ENCODE measurements at places on chromosomes 11 and 22.

DNA sequence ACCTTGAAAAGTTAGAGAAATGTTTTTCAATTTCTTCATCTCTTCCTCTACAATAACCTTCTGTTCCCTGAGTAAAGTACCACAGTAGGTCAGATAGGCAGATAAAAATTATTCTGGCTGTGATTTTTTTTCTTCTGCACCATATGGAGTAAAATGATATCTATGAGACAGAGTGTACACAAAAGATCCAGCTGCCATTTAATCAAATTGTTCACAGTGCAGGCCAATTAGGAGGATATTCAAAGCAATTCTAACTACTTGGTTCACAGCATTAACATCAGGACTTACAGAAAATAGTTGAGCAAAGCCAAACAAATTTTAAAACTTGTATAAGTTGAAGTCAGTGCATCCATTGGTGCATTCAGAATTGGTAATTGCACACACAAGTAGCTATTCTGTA, 147.9 kb upstream of the LUZP2 start:
- DNase-seq: no peak

DNA sequence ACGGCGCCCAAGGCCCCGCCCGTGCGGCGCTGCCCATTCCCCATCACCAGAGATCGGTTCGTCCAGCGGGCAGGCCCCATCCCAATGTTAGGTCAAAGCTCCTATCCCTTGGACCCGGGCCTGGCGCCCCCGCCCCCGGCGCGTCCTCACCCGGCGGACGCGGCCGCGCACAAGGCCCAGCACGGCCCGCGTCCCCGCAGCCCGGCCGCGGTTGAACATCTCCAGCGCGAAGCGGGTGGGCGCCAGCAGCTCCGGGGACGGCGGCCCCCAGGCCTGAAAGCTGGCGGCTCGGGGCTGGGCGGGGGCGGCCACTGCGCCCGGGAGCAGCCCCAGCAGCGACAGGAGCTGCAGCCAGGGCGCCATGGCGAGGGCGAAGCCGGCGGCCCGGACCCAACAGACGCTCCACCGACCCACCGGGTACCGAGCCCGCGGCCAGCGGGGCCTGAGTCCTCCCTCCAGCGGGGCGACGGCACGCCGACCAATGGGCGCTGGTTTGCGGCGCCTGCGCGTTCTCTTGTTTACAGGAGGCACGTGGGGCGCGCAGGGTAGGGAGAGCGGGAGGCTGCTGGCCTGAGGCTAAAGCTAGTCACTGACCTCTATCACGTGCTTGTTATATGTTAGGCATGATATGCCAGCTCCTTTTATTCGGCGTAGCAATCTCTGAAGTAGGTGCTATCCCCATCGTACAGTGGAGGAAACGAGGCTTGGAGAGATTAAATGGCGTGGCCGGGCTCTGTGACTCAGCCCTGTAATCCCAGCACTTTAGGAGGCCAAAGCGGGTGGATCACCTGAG, at the start of gene CTSF:
TSS of gene CTSF (minus strand) at position 483 of the 793 bp plus-strand sequence. CDS start at position 363, 120 bp downstream.
- DNase-seq: peak; percentile 86

- DNase-seq: no peak
Observed at GRCh38 chr22:49959782-49960158, 802 bp upstream of the PIM3 start.

DNA sequence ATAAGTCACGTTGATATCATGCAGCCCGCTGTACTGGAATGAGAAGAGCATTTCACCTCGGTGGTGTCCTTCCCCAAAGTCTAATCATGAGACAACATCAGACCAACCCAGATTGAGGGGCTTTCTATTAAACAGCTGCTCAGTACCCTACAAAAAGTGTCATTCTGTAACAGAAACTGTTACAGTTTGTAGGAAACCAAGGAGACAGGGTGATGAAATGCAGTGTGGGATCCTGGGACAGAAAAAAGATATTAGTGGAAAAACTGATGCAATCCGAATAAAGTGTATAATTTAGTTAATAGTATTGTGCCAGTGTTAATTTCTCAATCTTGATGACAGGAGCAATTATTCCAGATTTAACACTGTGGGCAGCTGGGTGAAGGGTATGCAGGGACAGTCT, 128.0 kb downstream of the MICAL2 start:
- DNase-seq: no peak

- no peak for DNase-seq
Observed at GRCh38 chr11:126823274-126823673, 177.3 kb downstream of the KIRREL3 start.

- DNase-seq: no peak
Observed at GRCh38 chr11:72239313-72239848, 4.6 kb downstream of the PHOX2A start.

DNA sequence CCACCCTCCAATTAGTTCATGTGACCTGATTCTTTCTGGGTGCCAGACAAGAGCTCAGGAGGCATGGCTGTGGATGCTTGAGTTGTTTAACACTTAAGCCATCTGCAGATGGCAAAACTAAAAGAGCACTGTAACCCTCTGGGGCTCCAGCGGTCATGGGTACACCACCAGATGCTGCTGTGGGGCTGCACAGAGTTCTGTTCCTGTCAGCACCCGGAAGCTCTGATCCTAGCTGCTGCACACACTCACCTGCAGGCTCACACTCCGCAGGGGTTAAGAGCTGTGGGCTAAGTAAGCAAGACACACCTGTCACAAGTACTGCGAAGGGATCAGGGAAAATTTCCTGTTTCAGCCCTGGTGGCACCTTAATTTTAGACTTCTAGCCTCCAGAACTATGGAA, 307.8 kb downstream of the C11orf87 start:
- no peak for DNase-seq

GRCh38 chr11:971731-972365, 46.2 kb downstream of the AP2A2 start:
- no peak for DNase-seq

GRCh38 chr11:110908401-110909105, 196.3 kb upstream of the ARHGAP20 start:
- DNase-seq: no peak

GRCh38 chr11:970319-970871, 44.7 kb downstream of the AP2A2 start:
- no peak for DNase-seq

GRCh38 chr22:43442386-43443151, 30.8 kb downstream of the MPPED1 start:
- no peak for DNase-seq

GRCh38 chr11:105344938-105345337, 205.4 kb upstream of the CARD18 start:
- no peak for DNase-seq

- DNase-seq: no peak
Observed at GRCh38 chr22:49616356-49617231, 211.1 kb downstream of the BRD1 start.

- no peak for DNase-seq
Observed at GRCh38 chr11:33021937-33022336, 6.3 kb downstream of the DEPDC7 start.

GRCh38 chr11:68932358-68932757, 28.7 kb downstream of the IGHMBP2 start:
- DNase-seq: no peak

DNA sequence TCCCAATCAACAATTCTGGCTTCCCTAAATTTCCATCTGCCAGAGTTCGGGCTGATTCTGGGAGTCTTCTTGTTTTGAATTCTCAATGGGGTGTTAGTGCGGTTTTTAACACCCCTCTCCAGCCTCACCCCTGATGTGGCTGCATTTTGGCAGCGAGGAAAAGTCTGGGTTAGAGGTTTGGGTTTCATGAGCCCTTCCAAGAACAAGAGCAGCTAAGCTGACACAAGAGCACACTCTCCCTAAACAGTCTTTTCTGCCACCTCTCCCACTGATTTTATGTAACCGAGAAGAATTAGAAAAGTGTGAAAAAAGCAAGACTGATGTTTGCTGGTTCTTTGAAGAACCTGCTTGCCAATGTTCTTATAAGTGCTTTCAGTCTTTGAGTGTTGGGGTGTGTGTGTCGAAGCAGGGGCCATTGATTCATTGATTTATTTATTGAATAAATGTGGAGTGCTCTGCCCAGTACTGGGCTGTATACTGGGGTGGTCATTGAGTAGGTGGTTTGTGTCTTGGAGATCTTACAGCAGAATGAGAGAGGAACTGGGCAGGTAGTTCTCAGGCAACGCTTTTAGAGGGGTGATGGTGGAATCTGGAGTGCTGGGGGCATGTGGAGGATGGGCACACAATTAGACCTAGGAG, 101.5 kb downstream of the TRAF6 start:
- no peak for DNase-seq

All from anterior cingulate cortex (tissue), 58 donors.